AG04449 (cell line): ENCODE measurements at places on chromosomes 4 and X.

GRCh38 chrX:50097071-50097470 is 103.7 kb downstream of the AKAP4 start:
- DNase-seq: no peak

GRCh38 chrX:75781611-75782010 is 3.4 kb downstream of the MAGEE2 start:
- no peak for DNase-seq

DNA sequence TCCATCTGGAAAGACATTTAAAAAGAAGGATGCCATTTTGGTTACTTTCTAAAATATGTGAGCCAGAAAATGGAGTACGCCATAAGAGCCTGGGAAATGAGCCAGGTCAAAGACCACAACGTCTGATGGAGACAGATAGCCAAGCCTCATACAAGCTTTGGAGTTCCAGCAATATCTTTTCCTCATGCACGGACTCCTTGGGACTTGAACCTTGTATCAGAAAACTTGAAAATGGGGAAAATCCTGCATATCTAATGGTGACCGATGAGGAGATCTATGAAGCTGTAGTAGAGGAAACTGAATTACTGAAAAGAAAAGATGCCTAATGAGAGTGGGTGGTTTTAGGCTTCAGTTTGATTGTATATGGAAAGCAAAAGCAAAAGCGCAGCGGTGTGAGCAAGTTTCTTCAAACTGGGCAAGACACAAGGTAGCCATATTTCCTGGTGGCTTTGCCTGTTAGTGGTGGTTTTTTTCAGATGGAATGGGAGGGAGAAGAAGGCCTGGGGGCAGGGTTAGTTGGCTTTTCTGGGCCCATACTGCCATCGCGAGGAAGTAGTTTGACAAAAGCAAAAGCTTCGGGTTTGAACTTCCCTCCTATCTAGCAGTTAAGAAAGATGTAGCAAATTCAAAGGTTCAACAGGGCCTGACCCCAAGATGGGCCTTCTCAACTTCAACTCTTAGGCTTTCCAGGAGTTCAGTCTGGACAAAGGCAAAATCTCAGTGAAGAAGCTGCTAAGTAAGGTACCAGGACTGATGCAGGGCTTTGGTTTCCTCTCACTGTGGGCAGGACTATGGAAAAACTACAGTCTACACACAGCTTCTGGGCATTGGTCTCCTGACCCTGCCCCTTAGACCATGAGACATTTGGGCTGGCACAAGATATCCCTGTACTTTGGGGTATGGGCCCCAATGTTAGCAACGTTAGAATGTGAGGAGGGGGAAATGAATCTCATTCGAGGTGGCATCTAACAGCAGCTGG is 210.0 kb upstream of the STK26 start:
- DNase-seq: no peak

GRCh38 chr4:6377626-6378492 is 94.6 kb downstream of the PPP2R2C start:
- no peak for DNase-seq
